ENCODE measurements at places on chromosomes 7 and 10.

- no peak for DNase-seq
Measured at GRCh38 chr7:72781161-72781560, 46.8 kb downstream of the TYW1B start.

DNA sequence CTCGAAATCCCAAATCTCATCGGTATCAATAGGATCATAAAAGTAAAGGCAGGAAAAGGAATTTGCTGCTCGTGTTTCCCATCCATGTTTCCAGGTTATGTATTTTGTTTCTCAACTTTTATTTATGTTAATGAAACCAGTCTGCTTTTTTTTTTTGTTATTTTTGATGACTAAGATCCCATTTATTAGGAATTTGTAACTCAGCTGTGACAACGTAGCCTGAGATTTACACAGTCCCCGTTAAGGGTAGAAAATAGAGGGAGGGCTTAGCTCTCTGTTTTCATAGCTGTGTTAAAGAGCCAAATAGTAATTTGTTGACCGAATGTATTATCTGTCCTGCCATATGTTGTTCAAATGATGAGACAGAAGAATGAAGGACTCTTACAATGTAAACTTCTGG is 164.0 kb downstream of the MGMT start:
- no peak for DNase-seq

DNA sequence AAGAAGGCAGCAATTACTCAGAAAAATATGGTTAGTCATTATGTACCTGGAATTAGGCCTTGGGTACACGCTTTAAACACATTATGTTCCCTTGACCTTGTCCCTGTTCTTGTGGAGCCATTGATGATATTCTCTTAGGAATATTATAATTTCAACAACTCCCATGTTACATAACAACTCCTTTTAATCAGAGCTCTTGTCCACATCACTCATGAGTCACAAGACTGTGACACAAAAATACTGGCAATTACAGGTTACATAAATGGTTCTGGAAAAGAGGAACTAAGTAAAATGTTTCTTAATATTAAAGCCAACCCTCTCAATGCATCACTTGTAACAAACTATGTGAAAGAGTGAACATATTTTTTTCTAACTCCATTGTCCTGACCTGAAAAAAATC is 143.8 kb upstream of the PCLO start:
- no peak for DNase-seq

- DNase-seq: no peak
Measured at GRCh38 chr7:42730586-42730985, 181.3 kb downstream of the C7orf25 start.

- no peak for DNase-seq
Measured at GRCh38 chr10:77504196-77504872, 133.3 kb downstream of the KCNMA1 start.

DNA sequence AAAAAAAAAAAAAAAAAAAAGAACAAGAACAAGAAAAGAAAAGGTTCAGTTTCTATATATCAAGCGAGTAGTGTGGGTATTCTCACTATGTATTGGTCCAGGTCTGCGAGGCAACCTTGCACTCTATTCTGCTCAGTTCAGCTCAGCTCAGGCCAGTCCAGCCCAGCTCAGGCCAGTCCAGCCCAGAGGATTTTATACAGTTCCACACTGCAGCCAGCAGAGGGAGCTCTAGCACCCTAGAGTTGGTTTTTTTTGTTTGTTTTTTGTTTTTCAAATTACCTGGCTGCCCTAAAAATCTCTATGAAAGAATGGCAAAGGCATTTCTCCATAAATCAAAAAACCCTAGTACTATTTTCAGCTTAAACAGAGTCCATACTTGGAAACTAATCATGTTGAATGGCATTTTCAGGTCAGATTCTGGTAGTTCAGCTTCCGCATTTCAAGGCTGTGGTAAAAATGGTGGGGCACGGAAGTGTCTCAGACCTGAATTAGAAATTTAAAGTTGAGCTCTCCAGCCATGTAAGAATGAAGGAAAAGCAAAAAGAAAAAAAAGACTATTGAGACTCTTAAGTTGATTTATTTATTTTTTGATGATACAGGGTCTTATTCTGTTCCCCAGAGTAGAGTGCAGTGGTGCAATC is 55.2 kb upstream of the GSDME start:
- no peak for DNase-seq

DNA sequence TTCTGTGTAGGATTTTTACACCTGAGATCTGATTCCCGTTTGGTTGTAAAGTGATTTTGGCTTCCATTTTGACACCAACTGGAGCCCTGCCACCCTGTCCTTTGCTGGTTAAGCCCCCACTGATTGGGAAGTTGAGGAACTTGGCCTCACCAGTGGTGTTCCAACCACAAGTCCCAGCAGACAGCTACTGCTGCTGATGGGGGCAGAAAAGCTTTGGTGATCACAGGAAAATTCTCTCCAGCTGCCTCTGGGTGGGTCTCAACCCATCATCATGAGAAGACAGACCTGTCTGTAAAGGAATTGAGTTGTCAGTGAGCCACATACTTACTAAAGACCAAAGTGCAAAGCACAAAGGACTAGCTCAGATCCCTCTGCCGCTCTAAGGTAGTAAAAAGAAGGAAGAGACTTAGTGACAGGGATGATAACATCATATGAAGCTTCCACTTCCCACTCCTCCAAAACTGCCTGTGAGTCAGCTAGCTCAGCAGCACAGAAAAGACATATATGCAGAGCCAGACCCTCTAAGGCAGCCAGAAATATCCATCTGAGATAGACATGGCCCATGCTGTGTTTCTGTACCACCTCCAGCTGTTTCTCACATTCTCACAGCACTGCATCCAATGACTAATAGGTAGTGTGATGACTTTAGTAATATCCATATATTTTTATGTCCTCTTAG is 22.4 kb upstream of the LRRC17 start:
- DNase-seq: no peak

GRCh38 chr7:111842491-111842890 is 280.2 kb upstream of the IMMP2L start:
- no peak for DNase-seq

DNA sequence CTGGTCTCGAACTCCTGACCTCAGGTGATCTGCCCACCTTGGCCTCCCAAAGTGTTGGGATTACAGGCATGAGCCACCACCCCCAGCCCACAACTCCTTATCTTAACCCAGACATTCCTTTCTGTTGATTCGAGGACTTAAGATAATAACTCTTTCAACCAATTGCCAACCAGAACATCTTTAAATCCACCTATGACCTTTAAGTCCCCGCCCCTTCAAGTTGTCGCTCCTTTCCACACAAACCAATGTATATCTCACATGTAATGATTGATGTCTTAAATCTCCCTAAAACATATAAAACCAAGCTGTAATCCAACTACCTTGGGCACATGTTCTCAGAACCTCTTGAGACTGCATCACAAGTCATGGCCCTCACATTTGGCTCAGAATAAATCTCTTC is 7.8 kb upstream of the ANKRD2 start:
- no peak for DNase-seq

- DNase-seq: no peak
Measured at GRCh38 chr10:65341323-65341925, 1584.4 kb upstream of the LRRTM3 start.

GRCh38 chr7:9250876-9251275 is 817.5 kb downstream of the NXPH1 start:
- no peak for DNase-seq

DNA sequence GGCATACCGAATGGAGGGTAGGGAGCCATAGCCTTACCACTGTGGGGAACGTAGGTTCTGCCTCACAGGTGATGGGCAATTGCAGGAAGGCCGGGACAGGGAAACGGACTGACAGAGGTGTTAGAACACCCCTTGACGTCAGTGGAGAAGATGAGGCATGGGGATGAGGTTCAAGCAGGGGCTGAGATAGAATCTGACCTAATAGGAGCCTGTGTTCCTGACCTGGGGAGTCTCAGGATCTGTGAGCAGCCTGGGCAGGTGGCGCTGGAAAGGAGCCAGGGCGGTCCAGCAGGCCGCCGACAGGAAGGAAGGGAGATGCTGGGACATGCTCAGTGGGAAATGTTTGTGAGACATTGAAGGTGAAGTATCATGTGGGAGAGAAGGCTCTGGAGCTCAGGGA is 109.4 kb downstream of the WDFY4 start:
- no peak for DNase-seq

DNA sequence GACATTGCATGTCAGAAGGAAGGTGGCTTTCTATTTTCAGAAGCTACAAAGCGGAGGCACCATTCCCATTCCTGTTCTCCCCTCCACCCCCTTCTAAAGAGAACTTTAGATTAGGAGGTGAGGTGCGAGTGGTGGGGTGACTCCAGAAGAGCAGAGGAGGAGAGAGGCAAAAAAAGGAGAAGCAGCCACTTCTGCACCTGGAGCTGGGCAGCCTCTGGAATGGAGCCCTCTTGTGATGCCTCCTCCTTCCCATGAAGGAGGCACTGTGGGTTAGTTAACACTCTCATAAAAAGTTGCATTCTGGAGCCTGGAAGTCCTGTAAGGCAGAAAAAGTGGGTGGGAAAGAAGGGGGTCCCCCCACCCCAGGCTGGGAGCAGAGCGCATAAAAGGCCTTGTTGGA is 4.8 kb downstream of the PTF1A start:
- no peak for DNase-seq

GRCh38 chr7:18715988-18716387 is 220.4 kb downstream of the HDAC9 start:
- no peak for DNase-seq

- no peak for DNase-seq
Measured at GRCh38 chr7:4712281-4713182, 30.4 kb downstream of the FOXK1 start.

DNA sequence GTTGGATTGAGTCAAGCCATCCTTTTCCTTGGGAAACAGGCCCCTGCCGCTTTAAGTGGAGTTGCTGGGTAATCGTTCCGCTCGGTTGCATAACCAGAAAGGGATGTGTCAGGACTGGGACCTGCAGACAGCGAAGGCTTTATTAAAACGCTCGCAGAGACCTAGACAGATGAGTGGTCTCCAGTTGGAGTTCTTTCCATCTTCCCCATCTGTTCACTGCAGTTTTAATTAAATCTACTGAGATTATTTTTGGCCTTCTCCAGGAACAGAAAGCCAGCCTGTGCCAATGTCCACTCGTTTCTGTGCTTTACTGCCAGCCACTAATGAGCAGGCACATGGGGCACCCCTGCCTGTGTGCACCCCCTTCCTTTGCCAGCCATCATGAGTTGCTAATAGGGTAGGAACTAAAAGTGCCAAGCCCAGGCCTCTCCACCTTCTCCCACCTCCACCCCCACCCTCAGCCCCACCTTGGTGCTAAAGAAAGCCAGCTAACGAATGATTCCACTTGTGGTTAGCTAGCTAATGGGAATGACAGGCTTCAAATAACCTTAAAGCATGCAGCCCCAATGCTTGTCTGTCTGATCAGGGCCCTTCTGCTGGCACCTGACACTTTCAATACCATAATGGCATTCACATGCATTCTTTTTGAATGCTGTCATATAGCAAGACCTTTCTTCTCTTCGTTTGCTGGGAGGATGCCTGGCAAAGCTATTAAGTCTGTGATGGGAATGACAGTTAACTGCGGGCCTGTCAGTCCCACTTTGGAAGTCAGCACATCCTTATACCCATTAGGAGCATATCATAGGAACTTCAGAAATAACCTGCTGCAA is 556.8 kb upstream of the GALNT17 start:
- DNase-seq: no peak

DNA sequence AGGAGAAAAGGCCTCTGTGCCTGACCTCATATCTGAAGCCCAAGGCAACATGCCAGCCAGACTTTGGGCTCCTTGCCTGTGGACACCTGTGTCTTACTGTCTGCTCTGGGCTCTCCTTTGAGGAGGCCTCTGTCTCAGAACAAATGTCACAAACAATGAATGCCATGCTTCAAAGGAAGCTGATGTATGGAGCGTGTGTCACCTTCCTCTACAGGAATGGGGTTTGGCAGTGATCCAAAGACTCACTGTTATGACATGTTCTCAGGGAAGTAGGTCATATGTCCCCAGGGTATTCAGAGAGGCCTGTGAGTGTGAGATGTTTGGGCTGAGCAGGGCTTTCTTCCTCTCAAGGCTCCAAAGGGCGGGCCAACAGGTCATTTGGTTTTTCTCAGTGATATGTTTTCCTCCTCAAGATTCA is 38.4 kb downstream of the PTPRE start:
- DNase-seq: no peak

- no peak for DNase-seq
Measured at GRCh38 chr7:20344396-20344795, 13.7 kb downstream of the ITGB8 start.

GRCh38 chr7:51007551-51008505 is 225.1 kb upstream of the GRB10 start:
- DNase-seq: no peak

DNA sequence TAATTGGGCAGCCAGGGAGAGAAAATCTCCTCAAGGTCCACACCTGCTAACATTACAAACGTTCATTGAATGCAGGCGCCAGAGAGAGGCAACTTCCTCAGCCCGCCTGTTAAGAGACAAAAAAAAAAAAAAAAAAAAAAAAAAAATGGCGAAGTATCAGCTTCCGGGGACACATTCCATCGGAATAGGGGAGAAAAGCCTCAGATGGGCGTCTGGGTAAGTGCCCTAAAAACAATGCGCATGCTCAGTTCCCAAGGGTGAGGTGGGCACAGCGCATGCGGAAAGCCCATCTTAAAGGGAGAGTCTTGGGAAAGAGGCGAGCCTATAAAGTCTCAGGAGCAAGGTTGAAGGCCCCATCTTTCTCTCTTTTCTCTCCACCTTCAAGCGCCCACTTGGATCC is 1139.7 kb upstream of the CELF2 start:
- no peak for DNase-seq

- no peak for DNase-seq
Measured at GRCh38 chr10:108819302-108819701, 1104.0 kb downstream of the XPNPEP1 start.

GRCh38 chr7:126657599-126658358 is 595.0 kb downstream of the GRM8 start:
- no peak for DNase-seq

- no peak for DNase-seq
Measured at GRCh38 chr7:93030605-93031225, 87.1 kb downstream of the SAMD9 start.

DNA sequence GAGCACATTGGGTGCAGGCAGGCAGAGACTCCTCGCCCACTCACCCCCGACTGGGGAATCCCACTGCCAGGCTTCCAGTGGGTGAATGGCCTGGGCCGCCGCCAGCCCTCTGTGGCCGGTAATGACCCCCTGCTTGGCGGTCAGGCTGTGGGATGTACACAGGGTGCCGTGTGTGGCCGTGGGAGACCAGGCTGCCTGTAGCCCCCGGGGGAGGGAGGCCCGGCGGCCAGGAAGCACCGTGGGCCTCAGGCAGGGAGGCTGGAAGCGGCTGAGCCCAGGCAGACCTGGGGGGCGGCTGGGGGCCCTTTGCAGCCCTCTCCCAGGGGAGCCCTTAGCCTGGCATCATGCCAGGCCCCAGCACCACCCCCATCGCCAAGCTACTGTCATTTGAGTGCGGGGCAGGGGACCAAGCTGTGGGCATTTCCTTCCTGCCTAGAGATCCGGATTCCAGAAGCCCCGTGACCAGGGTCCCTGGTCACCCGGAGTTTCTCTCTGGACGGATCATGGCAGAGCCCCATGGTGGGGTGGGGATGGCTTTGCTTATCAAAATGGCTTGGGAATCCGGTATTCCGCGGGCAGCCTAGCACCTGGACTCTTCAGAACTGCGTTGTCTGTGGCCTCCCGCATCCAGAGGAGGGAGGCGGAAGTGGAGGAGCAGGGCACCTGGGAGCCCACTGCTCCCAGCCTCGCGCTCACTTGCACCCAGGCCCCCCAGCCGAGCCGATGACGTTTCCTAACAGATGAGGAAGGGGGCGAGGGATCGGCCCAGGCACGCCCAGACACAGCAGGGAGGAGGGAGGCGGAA is 1.1 kb downstream of the TTYH3 start:
- DNase-seq: no peak

All from NCI-H2081 treated with DMSO at 0.1 percent for 48 hours (cell line).